Kidney (tissue), 22 donors: ENCODE measurements at places on chromosomes 6 and 20. TPM values are rescaled to one million over a fixed set of nuclear protein-coding genes. Genes with fewer than 3 reads are reported as not detected.

The SLC17A3 gene
- polyA plus RNA-seq: 149 TPM

- DNase-seq: no peak
These were observed 3.9 kb downstream of the EYA4 start for GRCh38 chr6:133245007-133245406.

- DNase-seq: no peak
These were observed 31.3 kb upstream of the GRM4 start for GRCh38 chr6:34177181-34177591.

DNA sequence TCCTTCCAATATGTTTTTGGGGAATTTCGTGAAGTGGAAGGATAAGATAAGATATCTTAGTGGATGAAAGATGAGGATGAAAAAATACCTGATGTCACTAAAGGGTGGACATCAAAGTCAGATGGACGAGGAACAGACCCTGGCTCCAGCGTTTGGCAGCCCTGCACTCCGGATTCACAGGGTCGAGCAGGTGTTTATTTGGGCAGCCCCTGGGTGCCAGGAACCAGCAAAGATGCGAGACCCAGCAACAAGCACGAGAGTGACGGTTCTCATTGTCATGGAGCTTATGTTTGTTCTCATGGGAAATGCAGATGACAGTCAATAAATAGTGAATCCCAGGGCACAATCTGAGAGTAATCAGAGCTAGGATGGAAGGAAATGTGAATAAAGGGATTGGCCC is 131.1 kb downstream of the PHACTR3 start:
- DNase-seq: no peak

DNA sequence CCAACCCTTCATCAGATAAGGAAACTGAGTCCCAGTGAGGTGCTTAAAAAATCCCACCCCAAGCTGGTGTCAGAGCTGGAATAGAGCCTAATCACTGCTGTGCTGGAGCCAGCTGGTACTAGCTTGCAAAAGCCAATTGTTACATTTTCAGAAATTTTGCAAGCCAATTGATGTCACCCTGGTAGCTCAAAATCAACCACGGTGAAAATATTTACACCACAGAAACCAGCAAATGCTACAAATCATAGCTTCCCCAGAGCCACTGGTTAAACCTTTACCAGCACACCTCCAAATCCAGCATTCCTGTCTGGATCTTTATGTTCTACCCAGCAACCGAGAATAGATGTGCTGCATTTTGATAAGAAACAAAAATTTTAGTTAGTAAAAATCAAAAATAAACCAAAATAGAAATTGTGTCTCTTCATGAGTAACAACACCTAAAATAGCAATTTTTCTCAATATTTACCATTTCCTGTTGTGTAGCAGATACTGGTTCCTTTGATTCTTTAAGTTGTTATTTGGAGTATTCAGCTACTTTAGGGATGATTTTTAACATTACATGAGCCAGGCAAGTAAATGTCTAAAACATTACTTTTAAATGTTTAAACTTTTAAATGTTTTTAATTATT is 7.2 kb upstream of the LCA5 start:
- DNase-seq: no peak
